Calu3 (cell line): ENCODE measurements at places on chromosomes 7 and 10. TPM values are rescaled to one million over a fixed set of nuclear protein-coding genes. Genes with fewer than 3 reads are reported as not detected.

DNA sequence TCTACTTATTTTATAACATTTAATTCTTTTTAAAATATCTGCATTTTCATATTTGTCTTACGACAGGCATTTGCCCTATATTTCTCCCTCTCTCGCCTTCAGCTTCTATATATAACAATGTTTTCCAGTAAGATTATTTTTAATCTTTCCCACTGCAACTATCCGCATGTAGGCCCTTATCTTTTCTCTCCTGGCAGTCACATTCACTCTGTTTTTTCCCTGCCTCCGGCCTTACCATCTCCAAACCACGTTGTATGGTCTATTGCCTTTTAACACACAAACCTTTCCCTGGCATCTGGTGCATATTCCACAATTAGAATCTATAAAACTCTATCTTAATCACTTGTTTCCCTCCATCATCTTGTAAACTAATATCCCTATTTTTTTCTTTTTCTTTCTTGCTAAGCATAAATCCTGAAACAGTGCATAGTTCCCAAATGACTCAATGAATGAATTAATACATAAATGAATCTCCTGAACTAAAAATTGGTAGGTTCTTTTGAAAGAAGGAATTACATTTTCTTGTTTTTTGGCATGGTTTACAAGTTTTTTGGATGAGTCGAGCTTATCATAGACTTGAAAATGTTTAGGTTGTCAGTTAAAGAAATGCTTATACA, 173.2 kb downstream of the SEMA3A start:
- no peak for DNase-seq

DNA sequence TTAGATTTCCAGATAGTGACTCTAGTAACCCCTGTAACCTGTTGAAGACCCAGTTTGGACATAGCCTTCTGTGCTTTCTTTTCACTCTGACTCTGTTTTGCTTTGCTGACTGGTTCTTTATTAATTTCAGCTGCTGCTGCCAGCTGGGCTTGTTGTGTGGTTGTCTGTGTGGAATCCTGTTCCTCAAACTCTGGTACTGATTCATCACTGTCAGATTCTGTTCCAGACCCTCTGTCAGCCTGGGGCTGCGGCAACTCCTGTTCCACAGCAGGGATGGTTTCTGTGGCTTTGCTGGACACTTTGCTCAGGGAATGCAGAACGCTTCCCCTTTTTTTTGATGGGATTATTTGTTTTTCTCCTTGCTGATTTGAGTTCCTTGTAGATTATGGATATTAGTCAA, 104.9 kb downstream of the SEC23IP start:
- DNase-seq: no peak

DNA sequence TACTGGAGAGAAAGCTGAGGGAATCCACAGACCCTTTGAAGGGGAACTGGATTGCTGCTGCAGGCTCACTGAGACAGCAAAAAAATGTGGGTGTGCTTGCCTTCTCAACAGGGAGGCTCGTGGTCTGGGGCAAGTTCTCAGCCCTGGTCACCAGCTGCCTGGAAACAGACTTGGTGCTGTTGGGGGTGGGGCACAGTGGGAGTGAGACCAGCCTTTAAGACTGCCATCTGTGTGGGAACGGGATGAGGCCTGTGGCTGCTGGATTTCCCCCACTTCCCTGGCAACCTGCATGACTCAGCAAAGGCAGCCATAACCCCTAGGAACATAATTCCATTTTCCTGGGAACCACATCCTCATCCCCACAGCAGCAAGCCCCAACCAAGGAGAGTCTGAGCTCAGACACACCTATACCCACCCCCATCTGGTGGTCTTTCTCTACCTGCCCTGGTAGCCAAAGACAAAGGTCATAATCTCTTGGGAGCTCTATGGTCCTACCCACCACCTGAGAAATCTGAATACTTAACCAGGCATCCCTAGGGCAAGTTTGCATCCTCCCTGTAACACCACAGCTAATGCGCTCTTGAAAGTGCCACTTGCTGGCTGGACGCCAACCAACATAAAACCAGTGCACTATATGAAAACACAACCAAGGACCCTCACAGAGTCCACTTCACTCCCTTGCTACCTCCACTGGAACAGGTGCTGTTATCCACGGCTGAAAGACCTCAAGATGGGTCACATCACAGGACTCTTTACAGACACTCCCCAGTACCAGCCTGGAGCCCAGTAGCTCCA, 45.0 kb upstream of the TFEC start:
- no peak for DNase-seq

- peak; percentile 50 for DNase-seq
Observed at GRCh38 chr7:30348083-30348560, 63.7 kb downstream of the ZNRF2 start.

GRCh38 chr10:129741978-129742741, 221.9 kb downstream of the EBF3 start:
- no peak for DNase-seq

GRCh38 chr7:148481971-148482626, 108.5 kb upstream of the C7orf33 start:
- DNase-seq: no peak

DNA sequence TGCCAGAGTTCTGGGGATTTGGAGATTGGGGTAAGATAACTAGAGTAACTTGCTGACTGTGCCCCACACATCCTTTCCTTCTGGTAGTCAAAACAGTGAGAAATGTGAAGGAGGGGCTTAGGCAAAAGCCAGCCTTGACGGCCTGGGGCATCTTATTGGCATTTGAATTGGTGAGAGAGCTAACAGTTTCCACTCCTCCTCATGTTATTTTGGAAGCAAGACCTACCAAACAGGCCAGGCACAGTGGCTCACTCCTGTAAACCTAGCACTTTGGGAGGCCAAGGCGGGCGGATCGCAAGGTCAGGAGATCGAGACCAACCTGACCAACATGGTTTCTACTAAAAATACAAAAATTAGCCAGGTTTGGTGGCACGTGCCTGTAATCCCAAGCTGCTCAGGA, 596.6 kb downstream of the GRM8 start:
- no peak for DNase-seq

- DNase-seq: no peak
Observed at GRCh38 chr7:99788554-99788953, 4.6 kb upstream of the CYP3A4 start.

DNA sequence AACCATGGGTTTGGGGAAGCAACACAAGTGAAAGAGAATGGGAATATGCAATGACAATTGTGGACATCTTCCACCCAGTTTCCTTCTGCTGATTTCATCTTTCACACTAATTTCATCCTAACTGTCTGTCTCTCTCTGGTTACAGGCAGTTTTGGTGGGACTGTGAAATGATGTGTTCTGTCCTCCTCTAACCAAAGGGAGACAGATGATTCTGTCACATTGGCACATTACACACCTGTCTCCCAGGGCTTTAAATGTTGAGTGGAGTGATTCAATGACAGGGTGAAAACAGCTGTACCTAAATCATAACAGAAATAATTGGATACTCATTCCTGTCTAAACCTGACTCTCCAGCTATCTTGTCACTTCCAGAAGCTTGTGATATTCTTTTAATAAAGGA, 60.0 kb downstream of the DGKB start:
- no peak for DNase-seq

Gene GLI3
- total RNA-seq: not detected in 2 replicates

Gene MBL2
- total RNA-seq: not detected in 2 replicates

Gene NPTX2
- not detected in 2 replicates for total RNA-seq

Gene MAT1A
- total RNA-seq: not detected in 2 replicates
